Progenitor cell of endocrine pancreas (in vitro differentiated cells): ENCODE measurements at places on chromosomes 4 and X.

DNA sequence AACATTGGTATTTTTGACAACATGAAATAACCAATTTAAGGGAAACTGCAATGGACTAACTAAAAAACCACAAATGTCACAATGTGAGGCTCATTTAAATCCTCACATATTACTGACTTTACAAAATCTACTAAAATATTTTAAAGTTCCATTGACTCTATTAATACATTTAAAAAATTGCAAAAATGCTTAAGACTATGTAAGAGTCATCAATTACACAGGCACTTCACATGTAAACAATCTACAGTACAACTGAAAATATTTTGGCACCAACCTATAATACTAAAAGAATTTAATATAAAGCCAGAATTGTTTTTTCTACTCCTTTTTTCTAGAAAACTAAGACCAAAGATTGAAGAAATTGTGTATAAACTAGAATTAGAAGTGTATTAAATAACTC is 76.8 kb upstream of the RBMXL3 start:
- no peak for DNase-seq

GRCh38 chr4:138757432-138757831 is 258.1 kb upstream of the NOCT start:
- no peak for DNase-seq

- no peak for DNase-seq
Observed at GRCh38 chr4:56752985-56753384, 68.5 kb downstream of the SPINK2 start.

DNA sequence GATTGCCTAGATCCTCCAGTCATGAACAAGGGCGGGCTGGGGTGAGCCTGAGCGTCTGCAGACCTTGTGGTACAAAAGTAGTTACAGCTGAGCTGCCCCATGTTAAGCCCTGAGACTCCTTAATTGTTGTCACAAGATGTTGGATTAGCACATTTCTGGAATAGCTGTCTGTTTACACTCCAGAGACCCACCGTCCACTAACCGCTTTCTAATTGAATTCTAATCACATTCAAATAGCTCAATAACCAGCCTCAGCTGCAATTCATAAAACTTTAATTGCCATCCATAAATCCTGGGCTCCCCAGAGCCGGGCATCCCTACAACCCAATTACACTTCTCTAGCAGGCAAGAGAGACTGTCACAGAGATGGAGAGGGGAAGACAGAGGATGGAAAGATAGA is 1.6 kb upstream of the GSX2 start:
- no peak for DNase-seq
